Stimulated activated CD8-positive, alpha-beta memory T cell treated with anti-CD3 and anti-CD28 coated beads, Interleukin-15, amount 100 ng/mL, for 1 hour (primary cell): ENCODE measurements at places on chromosomes 4 and X.

- DNase-seq, result no peak
Observed at GRCh38 chr4:157739242-157739641, 433.6 kb downstream of the GASK1B start.

DNA sequence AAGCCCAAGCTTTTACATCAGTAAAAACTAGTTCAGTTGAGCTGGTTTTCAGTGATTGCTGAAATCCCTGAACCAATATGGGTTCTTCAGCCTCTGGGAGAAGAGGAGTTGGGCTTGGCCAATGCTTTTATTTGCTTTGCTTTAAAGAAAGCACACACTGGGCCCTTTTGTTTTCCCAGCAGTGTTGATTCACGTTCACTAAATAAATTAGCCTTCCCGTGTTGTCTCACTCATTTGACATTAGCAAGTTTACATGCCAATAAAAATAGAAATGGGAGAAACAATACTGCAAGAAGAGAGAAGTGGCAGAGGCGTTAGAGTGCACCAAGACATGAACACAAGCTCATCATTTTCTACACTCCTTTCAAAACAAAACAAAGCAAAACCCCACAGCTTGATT lies 136.2 kb downstream of the SHROOM3 start:
- DNase-seq, result no peak

DNA sequence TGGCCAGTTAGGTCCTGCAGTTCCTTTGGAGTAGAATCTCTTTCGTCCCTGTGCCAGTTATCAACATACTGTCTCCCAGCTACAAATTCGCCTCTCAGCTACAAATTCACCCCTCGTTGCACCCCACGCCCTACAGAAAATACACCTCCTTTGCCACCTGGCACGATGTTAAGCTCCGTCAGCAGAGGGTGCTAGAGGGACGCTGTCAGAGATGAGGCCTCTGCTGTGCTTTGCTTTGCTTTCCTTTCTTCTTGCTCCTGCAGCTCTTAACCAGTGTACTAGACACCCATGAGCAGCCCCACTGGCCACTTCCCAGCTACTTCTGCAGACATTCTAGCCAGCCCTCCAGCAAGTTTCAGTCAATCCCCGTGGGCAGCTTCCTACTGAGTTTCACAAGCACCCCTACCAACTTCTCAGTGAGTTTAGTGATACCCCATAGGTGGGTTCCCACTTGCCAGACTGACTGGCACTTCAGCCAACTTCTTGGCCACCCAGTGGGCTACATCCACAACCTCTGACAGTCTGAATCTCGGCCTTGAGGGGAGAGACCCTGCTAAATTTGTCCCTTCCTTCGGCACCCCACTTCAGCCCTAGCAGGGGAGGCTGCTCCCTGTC lies 21.8 kb downstream of the HAUS3 start:
- DNase-seq, result peak; percentile 72

DNA sequence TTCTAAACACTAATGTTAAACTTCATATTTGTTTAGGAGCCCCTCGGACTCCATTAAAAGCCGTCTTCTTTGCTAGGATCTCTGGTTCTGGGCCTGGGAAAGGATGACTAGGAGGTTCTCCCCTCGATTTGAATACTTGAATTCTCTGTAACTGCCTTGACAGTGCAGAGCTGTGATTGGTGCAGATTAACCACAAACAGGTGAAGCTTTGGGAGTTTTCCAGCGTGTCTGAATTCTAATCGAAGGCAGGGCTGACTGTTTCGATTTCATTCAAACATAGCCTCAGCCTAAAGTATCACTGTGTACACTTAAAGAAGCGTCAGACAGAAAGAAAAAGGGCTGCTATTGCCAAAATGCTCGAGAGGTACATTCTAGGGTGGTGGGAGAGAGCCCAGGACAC lies 29.0 kb downstream of the TFDP3 start:
- DNase-seq, result no peak

GRCh38 chr4:110483516-110483915 lies 7.6 kb downstream of the ENPEP start:
- no peak for DNase-seq

DNA sequence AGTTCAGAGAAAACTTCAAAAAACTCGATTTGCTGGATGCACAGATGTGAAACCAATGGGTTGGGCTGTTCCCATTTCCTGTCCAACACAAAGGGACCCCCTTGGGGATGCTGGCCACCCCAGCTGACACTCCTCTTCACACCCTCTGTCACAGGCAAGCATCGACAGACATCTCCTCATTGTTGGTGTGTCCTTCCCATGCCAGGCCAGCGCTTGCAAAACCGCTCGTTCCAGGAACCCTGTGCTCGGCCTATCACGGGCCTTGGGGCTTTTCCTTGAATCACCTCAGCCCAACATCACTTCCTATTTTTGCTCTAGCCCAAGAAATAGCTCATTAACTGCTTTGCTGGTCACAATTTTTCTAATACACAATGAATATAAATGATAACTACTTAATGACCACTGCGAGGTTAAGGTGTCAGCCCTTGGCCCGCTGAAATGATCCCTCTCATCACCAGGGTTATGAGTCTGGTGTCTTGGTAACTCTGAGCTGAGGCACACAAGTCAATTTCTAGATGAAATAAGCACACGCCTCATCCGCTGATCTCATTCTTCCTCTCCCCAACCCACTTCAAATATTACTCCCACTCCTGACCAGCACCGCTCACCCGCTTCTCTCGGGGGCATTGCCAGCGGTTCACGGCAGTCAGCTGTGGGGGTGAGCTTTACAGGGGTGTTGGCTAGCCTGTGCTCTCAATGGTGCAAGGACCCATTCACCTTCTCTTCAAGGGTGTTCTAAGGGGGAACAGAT lies 32.3 kb downstream of the BCOR start:
- DNase-seq, result no peak

- DNase-seq, result no peak
Observed at GRCh38 chr4:28709891-28710290, 1849.2 kb downstream of the STIM2 start.

- no peak for DNase-seq
Observed at GRCh38 chr4:120965938-120966337, 43.4 kb upstream of the PRDM5 start.

DNA sequence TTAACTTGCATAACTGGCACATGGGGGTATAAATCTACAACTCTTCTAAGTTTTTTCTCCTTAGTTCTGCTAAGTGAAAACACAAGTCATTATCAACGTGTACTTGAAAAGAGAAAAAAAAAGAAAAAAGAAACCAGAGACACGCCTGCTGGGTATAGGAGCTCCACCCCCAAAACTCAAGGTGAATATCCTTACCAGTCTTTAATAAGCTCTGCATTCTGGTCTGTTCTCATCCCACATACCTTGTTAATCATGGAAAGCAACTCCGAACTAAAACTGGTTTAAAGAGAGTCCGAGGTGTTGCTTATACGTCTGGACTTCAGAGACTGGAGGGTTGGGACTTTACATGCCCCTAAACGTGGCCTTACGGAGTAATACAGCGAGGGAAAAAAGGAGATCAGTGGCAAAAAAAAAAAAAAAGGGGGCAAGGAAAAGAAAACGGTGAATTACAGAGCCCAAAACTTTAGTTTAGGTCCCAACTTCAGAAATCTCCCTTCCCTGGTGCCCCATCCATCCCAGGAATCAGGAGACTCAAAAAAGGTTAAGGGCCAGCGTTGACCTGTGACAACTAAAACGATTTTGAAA lies 1.0 kb downstream of the PGRMC2 start:
- DNase-seq, result no peak

GRCh38 chrX:53239474-53239873 lies 14.5 kb upstream of the KDM5C start:
- no peak for DNase-seq

GRCh38 chr4:127261476-127261875 lies 371.3 kb upstream of the INTU start:
- DNase-seq, result no peak

- DNase-seq, result no peak
Observed at GRCh38 chr4:129261584-129261983, 165.6 kb downstream of the C4orf33 start.

DNA sequence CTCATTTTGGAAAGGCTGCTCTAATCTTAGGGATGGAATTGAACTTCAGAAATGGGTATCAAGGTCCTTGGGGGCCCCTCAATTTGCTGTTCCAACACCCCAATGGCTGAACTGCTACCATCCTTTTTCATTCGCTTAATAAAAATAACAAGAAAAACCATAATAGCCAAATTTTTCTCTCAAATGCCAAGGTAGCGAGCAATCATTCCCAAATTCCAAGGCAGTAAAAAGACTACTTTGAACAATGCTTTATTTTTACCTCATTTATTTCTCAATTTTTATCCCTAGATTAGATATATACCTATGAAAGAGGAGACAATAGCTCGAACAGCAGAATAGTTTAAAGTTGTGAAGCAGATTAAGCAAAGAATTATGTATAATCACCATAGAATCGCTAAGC lies 323.4 kb upstream of the SLC7A11 start:
- no peak for DNase-seq

- no peak for DNase-seq
Observed at GRCh38 chrX:3576886-3577501, 136.5 kb downstream of the PRKX start.

- DNase-seq, result no peak
Observed at GRCh38 chr4:25925486-25926201, 11.6 kb downstream of the SMIM20 start.

GRCh38 chr4:81505004-81505598 lies 33.4 kb upstream of the RASGEF1B start:
- DNase-seq, result peak; percentile 27

GRCh38 chr4:53478671-53479456 lies 101.4 kb downstream of the FIP1L1 start:
- no peak for DNase-seq

- DNase-seq, result no peak
Observed at GRCh38 chrX:110734894-110735541, 60.6 kb downstream of the CHRDL1 start.

- no peak for DNase-seq
Observed at GRCh38 chrX:72621625-72622485, 49.2 kb upstream of the HDAC8 start.

GRCh38 chrX:1502853-1503252 lies 34.1 kb downstream of the P2RY8 start:
- no peak for DNase-seq

- DNase-seq, result no peak
Observed at GRCh38 chrX:51395480-51395809, 62.8 kb downstream of the NUDT10 start.

DNA sequence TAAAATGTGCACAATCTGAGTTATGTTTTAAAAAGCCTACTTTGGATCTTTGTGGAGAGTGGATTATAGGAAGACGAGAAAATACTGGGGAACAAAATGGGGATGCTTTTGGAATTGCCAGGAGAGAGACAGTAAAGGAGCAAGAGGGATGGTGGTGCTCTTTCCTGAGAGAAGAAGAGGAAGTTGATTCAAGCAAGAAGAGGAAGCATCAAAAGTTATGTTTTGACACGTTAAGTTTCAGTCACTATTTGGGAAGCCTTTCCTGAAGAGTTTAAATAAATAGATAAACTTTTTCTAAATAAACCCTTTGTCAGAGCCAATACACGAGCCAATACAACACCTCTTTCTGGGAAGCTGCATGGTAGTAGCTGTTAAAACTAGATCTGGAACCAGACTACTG lies 394.1 kb downstream of the GALNTL6 start:
- no peak for DNase-seq

GRCh38 chrX:9878146-9878820 lies 88.9 kb upstream of the CLDN34 start:
- no peak for DNase-seq

DNA sequence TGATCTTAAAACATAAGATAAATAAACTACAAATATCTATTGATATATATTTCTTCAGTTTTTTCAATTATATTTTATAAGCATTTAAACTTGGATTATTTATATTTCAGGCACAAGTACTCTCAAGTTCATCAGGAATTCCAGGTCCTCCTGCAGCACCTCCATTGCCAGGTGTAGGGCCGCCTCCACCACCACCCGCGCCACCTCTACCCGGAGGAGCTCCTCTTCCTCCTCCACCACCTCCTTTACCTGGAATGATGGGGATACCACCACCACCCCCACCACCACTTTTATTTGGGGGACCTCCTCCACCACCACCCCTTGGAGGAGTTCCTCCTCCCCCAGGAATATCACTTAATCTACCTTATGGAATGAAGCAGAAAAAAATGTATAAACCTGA lies 74.0 kb downstream of the RPA4 start:
- DNase-seq, result no peak

GRCh38 chr4:27357283-27357682 lies 496.6 kb downstream of the STIM2 start:
- DNase-seq, result no peak

- DNase-seq, result no peak
Observed at GRCh38 chrX:115592997-115593734, 32.2 kb downstream of the PLS3 start.

GRCh38 chr4:7694324-7694723 lies 245.3 kb downstream of the AFAP1 start:
- no peak for DNase-seq

- DNase-seq, result no peak
Observed at GRCh38 chr4:142883040-142883832, 37.1 kb upstream of the INPP4B start.

DNA sequence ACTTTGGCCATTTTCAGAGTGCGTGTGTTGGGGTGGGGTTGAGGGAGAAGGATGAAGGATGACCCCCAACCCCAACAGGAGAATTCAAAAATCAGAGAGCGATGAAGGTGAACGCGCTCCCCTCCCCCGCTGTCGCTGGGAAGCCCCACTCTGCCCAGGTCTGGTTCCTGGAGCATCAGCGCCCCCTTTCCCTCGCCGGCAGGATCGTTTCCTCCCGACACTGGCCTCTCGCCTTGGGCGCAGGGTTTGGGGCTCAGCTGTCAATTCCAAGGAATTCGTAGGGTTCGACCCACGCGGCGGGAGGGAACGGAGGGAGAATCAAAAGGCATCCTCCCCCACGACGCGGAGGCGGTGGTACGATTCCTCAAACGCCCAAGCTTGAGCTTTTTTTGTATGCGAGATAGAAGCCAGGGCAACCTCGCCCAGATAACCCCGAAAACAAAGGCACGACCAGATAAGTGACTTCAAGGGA lies 1.0 kb upstream of the PDGFRA start:
- no peak for DNase-seq

- DNase-seq, result no peak
Observed at GRCh38 chr4:146590801-146591200, 47.9 kb upstream of the POU4F2 start.

- DNase-seq, result no peak
Observed at GRCh38 chr4:169313732-169314131, 43.0 kb upstream of the SH3RF1 start.

DNA sequence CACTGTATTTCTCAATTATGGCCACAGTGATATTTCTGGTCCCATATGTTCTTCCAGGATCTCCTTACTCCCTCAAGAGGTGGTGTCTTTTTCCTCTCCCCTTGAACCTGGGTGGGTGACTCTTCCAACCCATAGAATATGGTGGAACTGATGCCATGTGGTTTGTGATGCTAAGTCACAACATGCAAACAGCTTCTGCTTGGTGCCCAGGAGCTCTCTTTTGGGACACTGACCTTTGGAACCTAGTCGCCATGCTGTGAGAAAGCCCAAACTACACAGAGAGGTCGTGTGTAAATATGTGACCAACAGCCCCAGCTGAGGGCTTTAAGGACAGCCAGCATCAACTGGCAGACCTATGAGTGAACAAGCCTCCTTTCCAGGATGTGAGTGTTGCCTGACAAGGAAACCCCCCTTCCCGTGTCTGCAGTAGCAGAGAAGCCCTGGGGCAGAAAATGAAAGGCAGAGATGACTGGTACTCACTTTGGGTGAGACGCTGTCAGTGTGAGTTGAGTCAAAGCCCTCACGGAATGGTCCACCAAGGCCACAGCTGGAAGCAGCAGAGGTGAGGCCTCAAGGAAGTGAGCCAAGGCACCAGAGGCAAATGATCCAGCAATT lies 223.4 kb downstream of the BCOR start:
- no peak for DNase-seq
